Heart left ventricle (tissue), 16 donors: ENCODE measurements at places on chromosomes 13 and 19. TPM values are rescaled to one million over a fixed set of nuclear protein-coding genes. Genes with fewer than 3 reads are reported as not detected.

LRRC63 gene
- polyA plus RNA-seq, result not detected

GRCh38 chr19:932648-933552, 7.1 kb downstream of the ARID3A start:
- peak; percentile 79 for DNase-seq

GRCh38 chr13:112889351-112890290, 79.4 kb upstream of the MCF2L start:
- peak; percentile 22 for DNase-seq

DNA sequence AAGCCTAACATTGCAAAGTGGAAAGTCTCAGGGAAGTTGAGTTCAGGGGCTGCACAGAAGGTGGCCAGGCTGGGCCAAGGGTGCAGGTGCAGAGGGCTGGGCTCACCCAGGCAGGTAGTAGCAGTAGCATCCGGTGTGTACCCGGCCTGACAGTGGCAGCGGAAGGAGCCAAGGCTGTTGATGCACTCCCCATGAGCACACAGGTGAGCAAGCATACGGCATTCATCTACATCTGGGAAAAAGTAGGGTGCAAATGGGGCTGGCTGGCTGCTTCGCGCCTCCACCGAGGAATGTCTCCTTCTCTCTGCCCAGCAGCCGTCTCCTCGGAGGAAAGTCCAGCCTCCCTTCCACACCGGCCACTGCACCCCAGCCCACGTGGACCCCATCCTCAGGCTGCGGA, 30.6 kb downstream of the CCL25 start:
- no peak for DNase-seq

GRCh38 chr13:27139565-27139964, 32.0 kb downstream of the USP12 start:
- DNase-seq, result no peak

GRCh38 chr13:58876473-58876872, 1244.9 kb downstream of the PCDH17 start:
- no peak for DNase-seq

GRCh38 chr13:61275736-61276135, 139.9 kb downstream of the PCDH20 start:
- no peak for DNase-seq
